ENCODE measurements at places on chromosomes 6 and 20. TPM values are rescaled to one million over a fixed set of nuclear protein-coding genes. Genes with fewer than 3 reads are reported as not detected.

Gene CDH4
- total RNA-seq, result 0.11 TPM

GRCh38 chr20:47789764-47790579 lies 4.7 kb upstream of the SULF2 start:
- no peak for DNase-seq

DNA sequence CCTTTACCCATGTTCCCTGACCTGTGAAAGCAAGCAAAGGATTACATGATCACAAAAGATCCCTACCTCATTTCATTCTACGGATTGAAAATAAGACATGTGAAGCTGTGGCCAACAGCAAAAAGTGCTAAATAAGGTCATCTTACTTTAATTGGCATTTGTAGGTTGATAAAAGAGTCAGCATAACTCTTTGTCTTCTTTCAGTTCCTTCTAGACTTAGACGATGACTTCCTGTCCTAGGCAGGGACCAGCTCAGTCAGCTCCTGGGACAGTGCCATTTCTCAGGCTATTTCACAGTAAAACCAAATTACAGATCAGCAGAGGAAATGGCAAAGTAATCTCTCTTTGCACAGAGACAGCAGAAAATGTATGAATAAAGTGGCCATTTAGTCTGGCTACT lies 480.7 kb downstream of the RFPL4B start:
- DNase-seq, result no peak

- DNase-seq, result no peak
Observed at GRCh38 chr6:16432075-16433032, 194.0 kb downstream of the GMPR start.

Data from activated CD8-positive, alpha-beta T cell treated with anti-CD3 and anti-CD28 coated beads for 36 hours (primary cell).